ENCODE measurements at places on chromosomes 3 and 15. TPM values are rescaled to one million over a fixed set of nuclear protein-coding genes. Genes with fewer than 3 reads are reported as not detected.

The TM4SF1 gene
- 60.3 TPM for total RNA-seq

The CDV3 gene
- 184 TPM for total RNA-seq

The LDHAL6B gene
- not detected for total RNA-seq

The GABRR3 gene
- total RNA-seq, result not detected

The ARHGAP11A gene
- 14.5 TPM for total RNA-seq

The GCSAM gene
- total RNA-seq, result not detected

The ITIH1 gene
- not detected for total RNA-seq

The RASGRP1 gene
- total RNA-seq, result not detected

The GNAT1 gene
- total RNA-seq, result not detected

The C3orf80 gene
- not detected for total RNA-seq

The SLC9C1 gene
- not detected for total RNA-seq

The ALS2CL gene
- 3.6 TPM for total RNA-seq

The CPNE9 gene
- not detected for total RNA-seq

The CCR9 gene
- total RNA-seq, result not detected

The ARID3B gene
- total RNA-seq, result 2.5 TPM

The SLC22A14 gene
- total RNA-seq, result 0.62 TPM

The CD200R1 gene
- not detected for total RNA-seq

The MAN2C1 gene
- 105 TPM for total RNA-seq

The CORO2B gene
- total RNA-seq, result 79.4 TPM

The ABI3BP gene
- 166 TPM for total RNA-seq

The MESP1 gene
- 2.7 TPM for total RNA-seq

The CLN6 gene
- 19.2 TPM for total RNA-seq

The TNIK gene
- total RNA-seq, result 17.5 TPM

The C2CD4B gene
- not detected for total RNA-seq

The FANCD2OS gene
- total RNA-seq, result not detected

The IMPG2 gene
- 0.80 TPM for total RNA-seq

The DAZL gene
- total RNA-seq, result not detected

The XYLB gene
- 4.7 TPM for total RNA-seq

The LRRN1 gene
- total RNA-seq, result 2.2 TPM

The LRRC2 gene
- total RNA-seq, result 2.2 TPM

The FETUB gene
- not detected for total RNA-seq

The ONECUT1 gene
- 0.15 TPM for total RNA-seq

The LIPH gene
- total RNA-seq, result 0.40 TPM

The ST8SIA2 gene
- 2.4 TPM for total RNA-seq

The ALDH1A3 gene
- not detected for total RNA-seq

The GOLGA8H gene
- 1.8 TPM for total RNA-seq

The THBS1 gene
- total RNA-seq, result 2,311 TPM

The ZMYND10 gene
- 1.1 TPM for total RNA-seq

The SHISA5 gene
- total RNA-seq, result 188 TPM

The MYL3 gene
- 0.82 TPM for total RNA-seq

The RHOV gene
- total RNA-seq, result 0.12 TPM

The CD86 gene
- total RNA-seq, result not detected

The ADAMTS7 gene
- total RNA-seq, result 144 TPM

The PRSS50 gene
- total RNA-seq, result not detected

The MAP6D1 gene
- total RNA-seq, result 8.3 TPM

Measured in chondrocyte (in vitro differentiated cells).